ENCODE measurements at places on chromosomes 11 and 22. TPM values are rescaled to one million over a fixed set of nuclear protein-coding genes. Genes with fewer than 3 reads are reported as not detected.
A peak's percentile ranks its signal among the peaks of the same experiment; 100 is the strongest.

- peak; percentile 39 for DNase-seq
These were observed at the start of gene GLB1L3 for GRCh38 chr11:134275534-134276395. TSS of gene GLB1L3 (plus strand) at chr11:134276379. CDS start at chr11:134276741, 362 bp downstream.

- DNase-seq, result no peak
These were observed 107.7 kb downstream of the CTTN start for GRCh38 chr11:70505761-70506657.

The GRIA4 gene
- 7.3 TPM for polyA plus RNA-seq

DNA sequence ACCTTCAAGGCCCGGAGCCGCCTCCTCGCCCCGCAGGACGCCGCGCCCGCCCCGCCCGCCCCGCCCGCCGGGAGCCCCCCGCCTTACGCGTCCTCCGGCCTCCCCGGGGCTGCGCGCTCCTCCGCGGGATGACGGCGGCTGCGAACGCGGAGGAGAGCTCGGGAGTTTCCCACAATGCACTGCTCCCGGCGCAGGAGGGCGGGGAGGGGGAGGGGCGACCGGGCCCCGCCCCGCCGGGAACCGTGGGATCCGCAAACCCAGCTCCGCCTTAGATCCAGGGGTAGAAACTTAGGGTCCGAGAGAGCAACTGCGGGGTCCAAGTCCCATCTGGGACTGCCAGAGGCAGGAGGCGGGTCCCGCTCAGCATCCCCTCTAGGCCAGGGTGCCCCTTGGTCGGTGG, at the start of gene CEND1:
TSS of gene CEND1 (minus strand) at position 148 of the 400 bp plus-strand sequence. CDS start 1,514 bp downstream, outside the sequence.
- DNase-seq, result no peak

DNA sequence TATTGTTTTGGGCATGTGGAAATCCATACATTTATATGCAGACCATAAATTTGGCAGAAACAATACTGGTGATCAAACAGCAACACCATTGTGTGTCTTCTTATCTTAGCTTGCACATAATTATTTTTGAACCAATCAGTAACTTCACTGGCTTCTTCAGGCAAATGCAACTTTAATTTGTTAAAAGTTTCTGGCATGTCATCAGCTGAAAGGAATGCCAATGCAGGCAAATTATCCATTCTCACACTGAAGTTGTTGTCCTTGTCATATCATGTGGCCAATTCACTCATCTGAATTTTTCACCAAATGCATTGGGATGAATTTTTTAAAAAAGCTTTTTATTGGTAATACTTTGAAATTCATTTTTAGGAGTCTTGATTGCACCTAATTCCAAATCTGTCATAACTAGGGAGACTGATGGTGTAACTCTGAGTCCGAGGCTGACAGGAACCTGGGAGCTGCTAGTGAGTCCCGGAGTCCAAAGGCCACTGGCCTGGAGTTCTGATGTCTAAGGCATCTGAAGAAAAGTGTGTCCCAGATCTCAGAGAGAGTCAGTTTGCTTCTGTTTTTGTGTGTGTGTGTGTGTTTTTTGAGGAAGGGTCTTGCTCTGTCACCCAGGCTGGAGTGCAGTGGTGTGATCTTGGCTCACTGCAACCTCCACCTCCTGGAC, 17.4 kb upstream of the OR10V1 start:
- peak; percentile 61 for DNase-seq

GRCh38 chr11:72084965-72085364, 4.3 kb downstream of the LRRC51 start:
- no peak for DNase-seq

DNA sequence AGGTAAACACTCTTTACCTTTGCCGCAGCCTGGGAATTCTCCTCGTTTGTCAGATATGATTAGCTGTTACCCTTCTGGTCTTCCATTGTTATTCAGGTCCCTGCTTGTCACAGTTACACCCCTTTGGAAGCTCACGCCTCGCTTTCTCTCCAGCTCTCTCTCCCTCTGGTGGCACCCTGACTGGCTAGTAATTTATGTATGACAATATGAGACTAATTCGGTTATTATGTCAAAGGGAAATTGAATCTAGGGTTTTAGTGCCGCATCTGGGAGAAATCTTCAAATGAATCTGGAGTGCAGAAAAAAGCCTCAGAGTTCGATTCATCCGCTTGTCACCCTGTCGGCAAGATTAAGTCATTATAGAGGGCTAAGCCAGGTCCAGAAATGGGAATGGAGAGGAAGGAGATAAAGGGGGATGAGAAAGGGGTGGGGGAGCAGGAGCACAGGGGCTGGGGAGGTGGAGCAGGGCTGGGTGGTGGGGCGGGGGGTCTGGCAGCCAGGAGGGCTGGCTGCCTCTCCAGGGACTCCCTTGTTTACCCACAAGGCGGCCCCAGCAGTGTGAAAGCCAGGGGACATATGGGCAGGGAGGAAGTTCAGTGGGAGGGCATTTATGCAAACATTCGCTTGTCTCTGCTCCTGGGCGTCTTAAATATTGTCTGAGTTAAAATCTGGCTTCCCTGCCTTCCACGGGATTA, 179.0 kb upstream of the NECTIN1 start:
- DNase-seq, result no peak

The LGR4 gene
- 53.2 TPM for polyA plus RNA-seq

- DNase-seq, result no peak
These were observed 45.0 kb downstream of the BCR start for GRCh38 chr22:23225337-23225723.

GRCh38 chr11:130585545-130585944, 137.1 kb downstream of the ADAMTS15 start:
- no peak for DNase-seq

DNA sequence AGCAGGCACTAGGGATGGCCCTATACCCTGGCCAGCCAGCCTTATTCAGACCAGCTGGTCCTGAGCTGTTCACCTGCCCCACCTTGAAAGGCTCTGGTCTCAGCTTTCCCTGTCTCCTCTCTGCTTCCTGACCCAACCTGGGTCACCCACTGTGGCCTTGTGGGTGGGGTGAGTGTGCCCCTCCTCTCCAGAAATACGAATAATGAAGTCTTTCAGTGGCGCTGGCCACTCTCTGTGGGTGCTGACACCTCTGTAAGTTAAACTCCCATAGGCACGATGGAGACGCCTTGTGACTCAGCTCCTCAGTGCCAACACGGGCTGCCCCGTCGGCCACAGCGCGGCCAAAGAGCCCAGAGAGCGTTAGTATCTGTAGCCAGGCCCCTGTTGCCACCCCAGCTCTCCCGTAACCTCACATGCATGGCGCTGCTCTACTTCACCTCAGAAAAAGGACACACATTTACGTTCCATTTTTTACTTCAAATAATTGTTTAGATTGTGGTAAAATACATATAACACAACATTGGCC, 74.6 kb upstream of the SEPTIN5 start:
- DNase-seq, result no peak

DNA sequence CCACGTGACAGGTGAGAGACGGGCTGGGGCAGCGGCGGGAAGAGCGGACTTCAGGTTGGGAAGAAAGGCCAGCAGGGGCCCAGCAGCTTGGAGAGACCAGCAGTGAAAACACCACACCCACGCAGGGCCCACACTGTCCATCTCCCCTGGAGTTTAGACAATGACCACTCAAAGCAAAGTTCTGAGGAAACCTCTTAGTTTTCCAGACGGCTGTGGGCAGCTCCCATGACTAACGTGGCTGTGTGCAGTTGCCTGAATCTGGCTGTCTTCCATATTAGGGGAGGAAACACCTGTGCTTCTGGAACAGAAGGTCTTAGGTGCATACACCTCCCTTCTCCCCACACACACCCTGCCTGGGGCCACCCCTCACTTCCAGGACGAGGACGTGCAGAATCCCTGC, 70.6 kb upstream of the TTLL12 start:
- DNase-seq, result no peak

DNA sequence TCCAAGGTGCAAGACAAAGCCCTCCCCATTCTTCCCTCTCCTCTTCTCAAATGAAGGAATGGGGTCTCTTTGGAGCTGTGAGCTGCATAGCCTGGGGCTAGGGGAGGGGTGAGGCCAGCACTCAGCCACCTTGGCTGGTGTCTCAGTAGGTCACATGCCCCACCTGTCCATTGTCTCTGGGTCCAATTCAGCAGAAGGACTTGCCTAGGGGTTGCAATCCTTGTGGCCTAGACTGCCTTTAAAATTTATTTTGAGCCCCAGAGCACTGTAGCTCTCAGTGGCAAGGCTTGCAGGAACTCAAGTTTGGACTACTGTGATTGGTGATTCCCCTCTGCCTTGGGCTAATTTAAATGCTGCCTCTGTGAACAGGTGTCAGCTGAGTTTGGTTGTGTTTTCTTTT, 336.7 kb downstream of the DDX10 start:
- no peak for DNase-seq

The IGSF9B gene
- 9.0 TPM for polyA plus RNA-seq

The TMA7B gene
- 0.21 TPM for polyA plus RNA-seq

DNA sequence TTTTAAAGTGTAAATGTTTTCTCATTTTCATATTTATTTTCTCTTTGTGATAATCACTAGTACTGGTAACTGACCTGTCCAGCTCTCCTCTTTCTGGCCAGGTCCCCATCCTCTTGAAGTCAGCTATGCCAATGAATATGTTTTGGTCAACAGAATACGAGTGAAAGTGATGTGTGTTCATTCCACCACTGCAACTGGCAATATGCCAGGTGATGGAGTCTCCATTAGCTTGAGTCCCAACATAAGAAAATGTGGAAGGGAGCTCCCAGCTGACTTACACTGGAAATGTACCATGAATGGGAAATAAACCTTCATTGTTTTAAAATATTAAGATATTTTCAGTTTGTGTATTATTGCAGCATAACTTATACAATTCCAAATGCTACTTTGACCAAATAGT, 75.8 kb downstream of the CCDC34 start:
- no peak for DNase-seq

DNA sequence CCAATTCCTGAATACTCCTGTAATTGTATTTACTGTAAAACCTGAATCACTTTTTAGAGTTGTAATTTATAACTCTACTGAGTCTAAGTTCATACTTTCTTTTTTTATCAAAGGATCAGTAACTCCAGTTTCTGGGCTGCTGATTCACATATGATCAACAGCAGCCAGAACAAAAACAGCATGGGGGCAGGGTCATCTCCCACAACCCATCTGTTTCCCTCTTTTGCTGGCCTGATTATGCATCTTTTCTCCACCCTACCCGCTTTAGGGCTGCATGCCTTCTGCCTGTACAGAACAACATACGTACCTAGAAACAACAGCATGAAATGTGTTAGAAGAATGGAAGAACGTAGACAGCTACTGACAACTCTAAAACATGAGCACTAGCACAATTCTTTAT, 76.0 kb downstream of the MRTFA start:
- no peak for DNase-seq

GRCh38 chr11:33347490-33348125, 90.4 kb downstream of the HIPK3 start:
- DNase-seq, result no peak

DNA sequence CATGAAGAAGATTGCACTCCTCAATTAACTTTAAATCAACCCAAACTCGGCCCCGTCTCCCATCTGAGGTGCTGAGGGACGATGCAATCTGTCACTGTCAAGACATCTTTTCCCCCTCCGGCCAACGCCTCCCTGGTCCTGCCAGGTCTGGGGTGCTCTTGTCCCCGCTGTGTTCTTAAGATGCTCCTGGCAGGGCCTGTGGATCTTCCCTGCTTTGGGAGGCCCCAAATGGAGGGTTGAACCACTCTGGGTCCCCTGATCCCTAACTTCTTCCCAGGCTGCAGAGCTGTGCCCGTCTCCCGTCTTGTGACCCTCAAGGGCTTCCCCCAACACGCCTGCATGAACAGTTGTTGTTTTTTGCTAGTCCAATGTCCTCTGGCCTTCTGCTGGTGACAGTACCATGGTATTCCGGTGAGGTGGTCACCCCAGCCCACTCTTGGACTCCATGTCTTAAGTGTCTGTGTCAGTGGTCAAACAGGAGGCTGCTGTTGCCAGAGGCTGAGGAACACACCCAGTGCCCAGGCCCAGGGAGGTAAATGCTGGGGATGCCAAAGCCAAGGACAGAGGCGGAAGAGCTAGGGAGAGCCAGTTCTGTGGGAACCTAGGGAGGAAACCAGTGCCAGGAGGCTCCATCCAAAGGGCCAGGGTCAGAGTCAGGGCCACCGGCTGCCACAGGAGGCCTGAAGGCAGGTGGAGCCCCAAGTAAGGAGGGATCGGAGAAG, 70.6 kb upstream of the SHANK2 start:
- DNase-seq, result no peak

The SIAE gene
- 48.1 TPM for polyA plus RNA-seq

DNA sequence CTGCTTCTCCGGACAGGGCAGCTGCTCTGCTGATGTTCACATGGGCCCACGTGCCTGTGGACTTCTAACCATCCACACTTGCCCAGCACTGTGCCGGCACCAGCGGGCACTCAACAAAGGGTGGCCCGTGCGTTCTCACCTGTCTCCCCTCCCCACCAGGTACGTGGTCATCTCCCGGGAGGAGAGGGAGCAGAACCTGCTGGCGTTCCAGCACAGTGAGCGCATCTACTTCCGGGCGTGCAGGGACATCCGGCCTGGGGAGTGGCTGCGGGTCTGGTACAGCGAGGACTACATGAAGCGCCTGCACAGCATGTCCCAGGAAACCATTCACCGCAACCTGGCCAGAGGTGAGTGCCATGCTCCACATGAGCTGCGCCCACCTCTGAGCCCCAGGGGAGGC, 66.7 kb downstream of the SYT13 start:
- DNase-seq, result no peak

GRCh38 chr11:58999291-58999680, 60.0 kb downstream of the GLYATL1 start:
- peak; percentile 22 for DNase-seq

- DNase-seq, result no peak
These were observed 1.4 kb downstream of the GSTT4 start for GRCh38 chr22:24003887-24004286.

GRCh38 chr11:68661014-68661413, 23.3 kb upstream of the GAL start:
- DNase-seq, result no peak

- no peak for DNase-seq
These were observed 710 bp downstream of the MTCH2 start for GRCh38 chr11:47641600-47642098.

- DNase-seq, result no peak
These were observed 132.1 kb upstream of the PAX6 start for GRCh38 chr11:31943056-31943780.

- DNase-seq, result no peak
These were observed 727.4 kb downstream of the DLG2 start for GRCh38 chr11:84899740-84900139.

- DNase-seq, result no peak
These were observed 277.4 kb downstream of the FAM76B start for GRCh38 chr11:95512177-95512576.

The SLC37A2 gene
- 91.1 TPM for polyA plus RNA-seq

DNA sequence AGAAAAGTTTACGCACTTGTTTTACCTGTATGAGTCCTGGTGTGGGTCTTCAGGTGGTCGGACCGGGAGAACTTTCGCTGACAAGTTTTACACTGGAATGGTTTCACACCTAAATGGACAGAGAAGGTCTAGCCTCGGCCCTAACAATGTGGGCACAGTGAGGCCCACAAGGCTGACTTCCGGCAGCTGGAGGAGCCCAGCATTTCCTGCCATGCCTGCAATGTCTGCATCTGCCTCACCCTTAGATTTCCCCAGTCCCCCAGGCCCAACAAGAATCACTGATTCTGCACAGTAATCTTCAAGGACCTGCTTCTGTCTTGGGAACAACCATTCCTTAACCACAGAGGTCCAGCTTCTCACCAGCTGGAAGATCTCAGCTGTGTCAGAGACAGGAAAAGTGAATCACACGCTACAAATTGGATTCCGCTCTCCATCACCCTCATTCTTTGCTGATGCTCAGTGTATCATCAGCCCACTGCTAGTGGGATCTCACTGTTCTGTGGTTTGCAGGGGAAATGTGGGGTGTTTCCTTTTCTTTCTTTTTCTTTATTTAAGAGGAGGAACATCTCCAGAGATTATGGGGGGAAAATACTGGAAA, 43.3 kb downstream of the WT1 start:
- no peak for DNase-seq
